Central memory CD4-positive, alpha-beta T cell (primary cell): ENCODE measurements at places on chromosomes 13 and 19.
A peak's percentile ranks its signal among the peaks of the same experiment; 100 is the strongest.

GRCh38 chr19:6221878-6222746, 57.7 kb downstream of the MLLT1 start:
- DNase-seq, result no peak

- DNase-seq, result no peak
These were observed 80.4 kb downstream of the DHRS12 start for GRCh38 chr13:51723529-51723928.

DNA sequence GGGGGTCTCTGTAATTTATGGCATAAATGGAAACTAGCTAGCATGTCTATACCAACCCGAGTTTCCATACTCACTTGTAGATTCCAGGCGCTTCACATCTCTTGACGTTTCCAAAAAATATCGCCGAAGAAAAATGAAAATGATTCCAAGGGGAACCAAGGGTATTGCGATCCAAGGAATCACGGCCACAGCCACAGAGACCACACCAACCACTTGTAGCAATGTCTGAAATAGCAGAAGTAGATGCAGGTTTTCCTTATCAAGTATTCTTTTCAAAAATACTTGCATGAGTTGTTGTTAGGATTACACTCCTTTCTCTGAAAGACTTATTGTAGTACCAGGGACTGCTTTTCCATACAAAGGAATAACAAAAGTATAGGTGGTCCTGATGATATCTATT, 218.2 kb downstream of the ABCC4 start:
- no peak for DNase-seq

DNA sequence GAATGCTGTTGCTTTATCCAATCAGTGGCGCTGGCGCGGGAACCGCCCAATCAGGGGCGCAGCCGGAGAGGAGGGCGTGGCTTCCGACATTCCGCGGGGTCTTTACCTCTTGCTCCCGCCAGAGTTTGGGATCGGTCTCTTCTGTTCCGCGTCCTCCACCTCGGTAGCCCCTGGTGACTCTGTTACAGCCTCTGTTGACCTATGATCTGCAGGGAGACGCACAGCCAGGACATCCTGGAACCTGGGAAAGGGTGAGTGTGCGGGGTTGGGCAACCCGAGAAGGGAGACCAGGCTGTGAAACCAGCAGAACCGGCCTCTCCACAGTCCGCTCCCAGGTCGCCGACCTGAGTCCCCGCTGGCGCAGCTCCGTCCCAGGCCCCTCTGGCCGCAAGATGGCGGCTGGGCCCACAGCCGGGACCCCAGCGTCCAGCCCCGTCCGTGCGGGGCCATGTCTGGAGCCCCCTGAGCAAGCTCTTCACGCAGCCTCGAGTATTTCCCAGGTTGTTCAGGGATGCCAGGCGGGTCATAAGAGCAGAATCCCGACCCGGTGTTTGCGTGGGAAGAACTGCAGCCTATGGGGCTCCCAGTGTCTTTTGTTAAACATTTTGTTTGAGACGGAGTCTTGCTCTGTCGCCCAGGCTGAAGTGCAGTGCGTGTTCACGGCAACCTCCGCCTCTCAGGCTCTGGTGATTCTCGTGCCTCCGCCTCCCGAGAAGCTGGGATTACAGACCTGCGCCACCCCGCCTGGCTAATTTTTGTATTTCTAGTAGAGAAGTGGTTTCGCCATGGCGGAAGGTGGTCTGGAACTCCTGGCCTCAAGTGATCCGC, 4.4 kb upstream of the ZNF681 start:
- DNase-seq, result peak; percentile 82

GRCh38 chr13:113106711-113107351, 1.2 kb downstream of the F7 start:
- DNase-seq, result no peak

DNA sequence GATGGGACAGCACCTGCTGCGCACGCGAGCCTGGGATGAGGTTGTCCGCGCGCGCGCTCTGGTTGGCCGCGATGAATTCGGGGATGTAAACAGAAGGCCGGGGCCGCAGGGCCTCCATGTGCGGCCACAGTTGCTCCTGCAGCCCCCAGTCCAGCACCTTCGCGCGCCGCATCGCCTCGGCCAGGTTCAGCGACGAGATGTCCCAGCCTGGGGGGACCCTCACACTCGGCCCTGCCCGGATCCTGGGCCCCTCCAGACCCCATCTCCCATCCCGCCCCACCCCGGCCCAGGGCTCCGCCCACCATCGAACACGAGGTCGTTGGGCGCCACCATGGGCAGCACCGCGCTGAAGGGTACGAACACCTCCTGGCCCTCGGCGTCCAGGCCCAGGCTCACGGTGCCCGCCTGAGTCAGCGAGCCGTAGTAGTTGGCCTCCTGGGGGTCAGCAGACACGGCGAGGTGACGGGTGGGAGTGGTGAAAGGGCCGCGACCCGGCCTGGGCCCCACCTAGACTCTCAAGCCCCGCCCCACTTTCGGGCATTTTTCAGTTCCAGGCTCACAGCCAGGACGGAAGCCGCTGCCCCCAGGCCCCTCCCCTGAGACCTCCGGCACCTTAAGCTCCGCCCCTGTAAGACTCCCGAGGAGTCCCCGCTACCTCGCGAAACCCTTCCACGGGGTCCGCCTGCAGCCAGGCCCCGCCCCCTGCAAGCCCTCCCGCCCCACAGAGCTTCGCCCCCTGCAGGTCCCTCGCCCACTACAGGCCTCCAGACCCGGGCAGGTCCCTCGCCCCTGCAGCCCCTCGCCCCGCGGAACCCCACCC, 1.1 kb downstream of the ISYNA1 start:
- peak; percentile 64 for DNase-seq

GRCh38 chr19:13015361-13016223, 20.3 kb downstream of the NFIX start:
- no peak for DNase-seq

- peak; percentile 86 for DNase-seq
These were observed at the start of gene CYSLTR2 for GRCh38 chr13:48653472-48653939. Gene CYSLTR2 (plus strand): TSS chr13:48653929. CDS start chr13:48706818, 52,889 bp downstream.

DNA sequence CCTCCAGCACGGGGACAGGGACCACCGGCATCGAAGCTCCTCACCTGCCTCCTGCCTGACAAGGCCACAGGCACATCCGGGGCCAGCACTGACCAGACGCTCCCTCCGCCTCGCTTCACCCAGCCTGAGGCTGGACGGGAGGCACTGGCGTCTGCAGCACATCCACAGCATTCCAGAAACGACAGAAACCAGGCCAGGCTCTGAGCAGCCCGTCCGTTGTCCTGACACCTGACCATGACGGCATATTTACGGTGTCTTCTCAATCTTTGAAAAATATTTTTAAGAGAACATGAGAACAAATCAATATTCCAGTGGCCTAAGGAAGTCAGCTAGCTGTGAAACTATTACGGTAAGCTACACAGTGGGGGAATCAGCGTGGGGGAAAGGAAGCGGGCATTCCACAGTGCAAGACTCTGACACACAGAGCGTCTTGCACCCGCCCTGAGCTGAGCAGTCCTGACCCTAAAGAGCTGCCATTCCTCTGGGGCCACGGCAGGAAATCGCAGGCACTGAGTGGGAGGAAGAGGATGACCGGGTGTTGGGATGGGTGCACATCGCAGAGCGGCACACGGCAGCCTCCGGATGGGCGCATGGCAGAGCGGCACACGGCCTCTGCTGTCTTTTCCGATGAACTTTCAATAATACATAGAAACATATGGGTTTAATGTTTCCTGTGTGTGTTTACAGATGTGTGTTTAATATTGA, 26.8 kb downstream of the RASA3 start:
- DNase-seq, result no peak

DNA sequence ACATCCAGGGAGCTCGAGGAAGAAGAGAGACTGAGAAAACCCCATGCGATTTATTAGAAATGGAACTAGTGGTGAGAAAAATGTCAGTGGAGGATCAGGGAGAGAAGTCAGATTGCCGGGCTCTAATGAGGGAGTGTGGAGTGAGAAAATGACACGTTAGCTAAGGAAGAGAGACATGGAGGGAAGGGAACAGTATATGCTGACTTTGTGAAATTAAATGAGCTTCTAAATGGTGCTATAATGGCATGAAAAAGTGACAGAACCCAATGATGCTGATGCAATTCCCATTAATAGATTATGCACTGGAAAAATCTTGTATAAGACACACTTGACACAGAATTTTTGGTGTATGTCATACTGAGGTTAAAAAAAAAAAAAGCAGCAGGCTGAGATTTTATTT, 112.6 kb downstream of the HSPH1 start:
- no peak for DNase-seq

DNA sequence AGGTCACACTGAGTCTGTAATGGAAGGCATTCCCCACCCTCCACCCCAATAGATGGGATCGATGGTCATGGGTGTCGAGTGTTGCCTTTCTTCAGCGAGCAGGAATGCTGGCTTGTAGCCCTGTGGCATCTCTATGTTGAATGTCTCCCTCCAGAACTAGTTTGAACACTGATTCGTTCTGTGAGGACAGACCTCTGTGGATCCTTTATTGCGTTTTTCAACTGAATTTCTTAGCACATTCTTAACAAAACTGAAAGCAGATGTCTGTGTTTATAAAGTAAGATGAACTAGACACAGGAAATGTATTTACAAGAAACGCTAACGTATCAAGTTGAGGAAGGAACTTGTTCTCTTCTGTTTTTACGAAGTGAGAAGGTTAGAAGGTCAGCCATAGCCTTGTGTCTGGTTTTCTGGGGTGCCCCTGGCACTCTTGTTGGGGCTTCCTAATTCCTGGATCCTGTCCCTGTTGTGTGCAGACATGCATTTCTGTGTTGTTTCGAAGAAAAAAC, 36.8 kb upstream of the TM9SF2 start:
- no peak for DNase-seq

DNA sequence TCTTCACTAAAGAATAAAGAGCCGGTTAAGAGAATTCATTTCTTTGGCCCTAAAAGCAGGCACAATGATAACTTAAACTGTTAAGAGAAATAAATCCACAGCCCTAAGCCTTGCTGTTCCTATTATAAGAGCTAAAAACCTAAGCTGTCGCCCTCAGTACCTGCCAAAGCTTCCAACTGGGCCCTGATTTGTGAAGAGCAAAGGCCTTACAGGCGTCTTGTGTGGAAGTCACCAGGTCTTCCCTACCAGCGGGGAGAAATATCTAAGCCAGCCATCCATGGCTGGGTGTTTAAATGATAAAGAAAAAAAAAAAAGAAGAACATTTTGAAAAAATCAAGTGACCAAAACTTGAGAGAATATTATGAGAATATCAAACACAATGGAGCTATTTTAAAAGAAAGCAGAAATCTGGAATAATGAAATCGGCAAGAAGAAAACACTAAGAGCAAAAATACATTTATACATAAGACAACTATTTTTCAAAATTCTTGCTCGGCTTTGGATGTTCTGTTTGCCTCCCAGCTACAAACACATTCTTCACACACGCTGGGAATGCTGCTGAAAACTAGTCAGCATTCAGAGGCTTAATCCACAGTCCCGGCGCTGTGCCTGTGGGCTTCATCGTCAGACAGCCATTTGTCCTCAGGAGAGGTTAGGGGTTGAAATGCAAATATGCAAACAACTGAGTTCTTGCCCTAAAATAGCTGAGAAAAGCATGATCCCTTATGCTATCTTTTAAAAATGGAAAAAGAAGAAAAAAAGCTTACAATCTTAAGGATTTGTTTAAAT, 89.8 kb upstream of the LSM14A start:
- DNase-seq, result no peak

DNA sequence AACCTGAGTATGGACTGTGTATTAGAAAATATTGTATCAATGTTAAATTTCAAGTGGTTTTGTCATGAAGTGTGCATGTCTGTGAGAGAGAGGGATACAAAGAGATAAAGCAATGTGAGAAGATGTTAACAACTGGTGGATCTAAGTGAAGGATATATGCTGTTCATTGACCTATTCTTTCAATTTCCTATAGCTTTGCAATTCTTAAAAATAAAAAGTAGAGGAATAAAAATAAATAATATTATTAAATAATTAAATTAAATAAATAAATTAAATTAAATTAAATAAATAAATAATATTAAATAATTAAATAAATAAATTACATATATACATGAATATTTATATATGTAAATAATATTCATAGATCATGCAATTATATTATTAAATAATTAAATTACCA, 131.2 kb upstream of the DACH1 start:
- no peak for DNase-seq

DNA sequence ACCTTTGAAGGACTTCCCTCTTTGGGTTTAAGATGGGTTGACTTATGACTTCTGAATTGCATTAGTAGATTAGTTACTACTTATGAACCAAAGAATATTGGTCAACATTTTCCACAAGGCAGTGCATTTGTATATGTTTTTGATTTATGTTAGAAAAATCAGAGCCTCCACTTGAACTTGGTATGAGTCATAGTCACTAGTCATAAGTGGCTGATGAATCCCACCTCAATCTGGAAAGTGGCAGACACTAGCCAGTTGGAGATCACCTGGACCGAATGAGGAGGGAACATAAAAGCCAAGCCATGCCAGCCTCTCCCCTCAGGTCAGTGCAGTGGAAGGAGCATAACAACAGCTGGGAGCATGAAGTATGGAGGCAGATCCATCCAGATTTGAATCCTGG, 39.3 kb upstream of the SPART start:
- no peak for DNase-seq

DNA sequence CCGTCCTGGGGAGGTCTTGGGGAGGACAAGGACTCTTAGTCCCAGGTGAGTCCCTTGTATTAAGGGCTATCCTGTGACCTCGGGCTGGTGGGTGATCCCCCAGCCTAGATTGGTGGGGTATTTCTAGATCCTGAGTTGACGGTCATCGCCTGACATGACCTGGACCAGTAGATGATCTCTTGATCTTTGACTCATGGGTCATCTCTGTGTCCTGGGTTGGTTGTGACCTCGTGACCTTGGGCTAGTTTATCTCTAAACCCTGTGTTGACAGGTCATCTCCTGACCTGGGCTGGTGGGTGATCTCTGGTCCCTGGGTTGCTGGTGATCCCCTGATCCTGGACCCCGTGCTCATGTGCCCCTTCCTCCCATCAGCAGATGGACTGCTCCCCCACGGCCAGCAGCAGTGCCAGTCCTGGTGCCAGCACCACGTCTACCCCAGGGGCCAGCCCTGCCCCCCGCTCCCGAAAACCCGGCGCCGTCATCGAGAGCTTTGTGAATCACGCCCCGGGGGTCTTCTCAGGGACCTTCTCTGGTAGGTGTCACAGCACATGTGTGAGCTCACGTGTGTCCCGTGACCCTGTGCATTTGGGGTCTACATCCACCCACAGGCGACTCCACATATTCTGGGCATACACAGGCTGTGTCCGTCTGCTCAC, 6.3 kb downstream of the MIDN start:
- DNase-seq, result no peak

- no peak for DNase-seq
These were observed 6.3 kb downstream of the MAP1S start for GRCh38 chr19:17725422-17726078.

- DNase-seq, result no peak
These were observed 6.4 kb downstream of the PGLS start for GRCh38 chr19:17517898-17518297.

DNA sequence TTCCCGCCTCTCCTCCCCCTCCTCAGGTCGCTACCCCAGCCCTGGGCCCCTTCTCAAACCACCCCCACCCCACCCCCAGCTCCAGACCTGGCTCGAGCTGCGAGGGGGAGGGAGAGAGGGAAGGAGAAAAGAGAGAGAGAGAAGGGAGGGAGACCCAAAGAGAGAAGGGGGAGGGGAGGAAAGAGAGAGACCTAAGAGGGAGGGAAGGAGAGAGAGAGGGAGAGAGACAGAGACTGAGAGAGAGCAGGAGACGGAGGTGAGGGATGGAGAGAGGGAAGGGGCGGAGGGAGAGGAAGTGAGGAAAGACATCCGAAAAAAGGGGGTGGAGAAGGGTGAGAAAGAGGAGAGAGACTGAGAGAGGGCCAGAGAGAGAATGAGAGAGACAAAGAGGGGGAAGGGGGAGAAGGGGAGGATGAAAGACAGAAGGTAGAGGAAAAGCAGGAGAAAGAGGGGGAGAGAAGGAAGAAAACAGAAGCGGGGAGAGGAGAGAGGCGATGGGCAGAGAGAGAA, 2.0 kb upstream of the SPACA6 start:
- no peak for DNase-seq
